ENCODE measurements at places on chromosomes 2 and 18.

DNA sequence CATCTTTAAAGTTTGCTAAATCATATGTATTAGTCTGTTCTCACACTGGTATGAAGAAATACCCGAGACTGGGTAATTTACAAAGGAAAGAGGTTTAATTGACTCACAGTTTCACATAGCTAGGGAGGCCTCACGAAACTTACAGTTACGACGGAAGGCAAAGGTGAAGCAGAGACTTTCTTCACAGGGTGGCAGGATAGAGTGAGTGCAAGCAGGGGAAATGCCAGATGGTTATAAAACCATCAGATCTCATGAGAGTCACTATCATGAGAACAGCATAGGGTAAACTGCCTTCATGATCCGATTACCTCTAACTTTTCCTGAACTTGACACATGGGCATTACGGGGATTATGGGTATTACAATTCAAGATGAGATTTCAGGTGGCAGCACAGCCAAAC, 1075.2 kb upstream of the NRXN1 start:
- no peaks in the 10 kb centered on the region for H3K27me3 ChIP-seq
- no peak for DNase-seq
- no peaks in the 10 kb centered on the region for H3K4me1 ChIP-seq
- no peak overlapping the region for H3K4me3 ChIP-seq
- no peak overlapping the region for H3K27ac ChIP-seq

DNA sequence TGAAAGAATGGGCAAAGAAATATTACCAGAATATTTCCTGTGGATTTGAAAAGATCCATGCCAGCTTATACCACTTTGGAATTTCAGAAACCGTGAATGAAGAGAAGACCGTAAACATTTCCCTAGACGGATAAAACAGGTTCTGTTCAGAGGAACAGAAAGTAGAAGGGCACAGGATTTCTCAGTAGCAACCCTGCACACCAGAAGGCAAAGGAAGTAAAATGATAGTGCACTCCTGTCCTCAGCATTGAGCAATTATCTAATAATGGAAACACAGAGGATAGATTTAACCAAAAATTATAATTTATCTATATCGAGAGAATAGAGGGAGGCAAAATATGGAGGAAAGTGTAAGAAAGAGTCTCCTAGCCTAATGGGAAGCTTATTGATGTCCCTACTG, 87.0 kb upstream of the ITGA6 start:
- H3K4me3 ChIP-seq = peak overlapping the region; percentile 46
- H3K27me3 ChIP-seq = peaks cover 5% of the 10 kb centered on the region
- no peak for DNase-seq
- peaks cover 19% of the 10 kb centered on the region for H3K4me1 ChIP-seq
- H3K36me3 ChIP-seq = no peaks in the 10 kb centered on the region
- peak overlapping the region; percentile 3 for H3K27ac ChIP-seq

DNA sequence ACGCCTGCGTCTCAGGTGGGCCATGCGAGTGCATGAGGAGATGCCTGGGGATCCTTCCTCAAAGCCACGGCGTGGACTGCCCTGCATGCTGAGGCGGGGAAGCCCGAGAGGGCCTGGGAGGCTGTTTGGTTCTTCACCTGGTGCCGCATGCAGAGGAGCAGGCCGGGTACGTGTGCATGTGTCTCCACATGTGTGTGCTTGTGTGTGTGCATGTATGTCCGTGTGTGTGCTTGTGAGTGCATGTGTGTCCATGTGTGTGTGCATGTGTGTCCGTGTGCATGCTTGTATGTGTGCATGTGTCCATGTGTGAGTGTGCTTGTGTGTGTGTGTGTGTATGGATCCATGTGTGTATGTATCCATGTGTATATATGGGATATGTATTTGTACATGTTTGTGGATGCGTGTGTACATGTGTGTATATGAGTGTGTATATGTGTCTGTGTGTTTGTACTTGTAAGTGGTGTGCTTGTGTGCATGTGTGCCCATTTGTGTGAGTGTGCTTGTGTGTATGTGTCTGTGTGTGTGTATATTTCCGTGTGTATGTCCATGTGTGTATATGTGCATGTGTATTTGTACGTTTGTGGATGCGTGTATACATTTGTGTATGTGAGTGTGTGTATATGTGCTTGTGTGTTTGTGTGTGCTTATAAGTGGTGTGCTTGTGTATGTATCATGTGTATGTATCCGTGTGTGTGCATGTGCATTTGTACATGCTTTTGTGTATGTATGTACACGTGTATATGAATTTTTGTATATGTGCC, 79.0 kb downstream of the PTGR3 start:
- H3K4me1 ChIP-seq = no peaks in the 10 kb centered on the region
- H3K36me3 ChIP-seq = no peaks in the 10 kb centered on the region
- DNase-seq = no peak
- H3K27ac ChIP-seq = no peak overlapping the region
- no peak overlapping the region for H3K4me3 ChIP-seq

DNA sequence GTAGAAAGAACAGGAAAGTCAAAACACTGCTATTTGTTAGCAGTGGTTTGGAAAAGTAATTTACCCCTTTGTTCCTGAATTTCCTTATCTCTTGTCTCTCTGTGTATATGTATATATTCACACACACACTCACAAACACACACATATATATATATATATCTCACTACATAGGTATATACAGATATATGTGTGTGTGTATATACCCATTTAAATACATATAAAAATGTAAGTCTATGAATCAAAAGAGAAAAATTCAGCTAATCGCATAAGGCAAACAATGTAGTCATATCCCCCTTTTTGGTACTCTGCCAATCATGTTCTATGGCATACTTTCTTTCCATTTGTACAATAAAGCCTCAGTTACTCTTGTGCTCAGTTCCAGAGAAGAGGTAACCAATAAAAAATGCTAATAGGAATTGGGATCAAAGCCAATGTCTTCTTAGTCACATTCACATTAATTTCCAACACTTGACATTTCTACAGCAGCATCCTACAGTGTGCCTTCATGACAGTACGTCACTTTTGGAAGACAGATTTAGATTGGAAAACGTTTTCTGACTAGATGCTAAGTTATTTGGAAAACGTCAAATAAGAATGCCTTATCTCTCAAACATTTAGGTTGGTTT, 94.6 kb downstream of the MC4R start:
- DNase-seq = no peak
- no peaks in the 10 kb centered on the region for H3K4me1 ChIP-seq
- H3K4me3 ChIP-seq = no peak overlapping the region
- no peak overlapping the region for H3K27ac ChIP-seq

- H3K27ac ChIP-seq = no peak within 1 kb of the TSS
- peaks cover 7% of the 10 kb centered on the region for H3K4me1 ChIP-seq
- peaks cover 10% of the 10 kb centered on the region for H3K27me3 ChIP-seq
- H3K36me3 ChIP-seq = no peaks in the 10 kb centered on the region
- peak within 1 kb of the TSS; percentile 24 for H3K4me3 ChIP-seq
Measured at GRCh38 chr2:187554011-187554703, at the start of gene TFPI. TFPI (minus strand) TSS chr2:187554435; CDS start chr2:187503768, 50,667 bp downstream.

DNA sequence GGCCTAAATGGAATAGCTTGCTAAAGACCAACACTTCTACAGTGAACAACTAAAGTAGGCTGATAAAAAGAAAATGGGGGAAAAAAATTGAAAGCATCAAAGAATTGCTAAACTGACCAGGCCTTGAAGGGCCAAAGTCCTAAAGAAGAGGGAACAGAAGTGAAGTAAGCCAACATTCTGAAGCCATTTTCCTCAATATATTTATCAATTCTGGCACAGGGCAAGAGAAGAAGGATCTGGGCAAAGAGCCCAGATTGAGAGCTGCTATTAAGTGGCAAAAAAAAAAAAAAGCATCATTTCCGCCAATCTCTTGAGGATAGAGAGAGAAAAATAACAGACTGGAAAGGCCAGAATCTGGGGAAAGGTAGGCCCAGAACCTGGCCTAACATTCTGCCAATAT, 25.7 kb downstream of the FANCL start:
- no peaks in the 10 kb centered on the region for H3K27me3 ChIP-seq
- DNase-seq = no peak
- no peak overlapping the region for H3K27ac ChIP-seq
- H3K36me3 ChIP-seq = peaks cover 62% of the 10 kb centered on the region

GRCh38 chr2:229071292-229071976, 199.7 kb downstream of the PID1 start:
- H3K27me3 ChIP-seq = no peaks in the 10 kb centered on the region
- DNase-seq = no peak
- no peak overlapping the region for H3K27ac ChIP-seq
- no peaks in the 10 kb centered on the region for H3K4me1 ChIP-seq
- H3K4me3 ChIP-seq = no peak overlapping the region
- H3K36me3 ChIP-seq = no peaks in the 10 kb centered on the region

DNA sequence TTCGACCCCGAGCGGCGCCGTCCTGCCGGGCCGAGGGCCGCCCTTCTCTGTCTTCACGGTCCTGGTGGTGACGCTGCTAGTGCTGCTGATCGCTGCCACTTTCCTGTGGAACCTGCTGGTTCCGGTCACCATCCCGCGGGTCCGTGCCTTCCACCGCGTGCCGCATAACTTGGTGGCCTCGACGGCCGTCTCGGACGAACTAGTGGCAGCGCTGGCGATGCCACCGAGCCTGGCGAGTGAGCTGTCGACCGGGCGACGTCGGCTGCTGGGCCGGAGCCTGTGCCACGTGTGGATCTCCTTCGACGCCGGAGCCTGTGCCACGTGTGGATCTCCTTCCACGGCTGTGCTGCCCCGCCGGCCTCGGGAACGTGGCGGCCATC, 45.0 kb downstream of the DDX18 start:
- H3K27me3 ChIP-seq = peaks cover under 1% of the 10 kb centered on the region
- no peak for DNase-seq
- no peaks in the 10 kb centered on the region for H3K36me3 ChIP-seq
- no peaks in the 10 kb centered on the region for H3K4me1 ChIP-seq

GRCh38 chr18:28045176-28045810, 131.6 kb downstream of the CDH2 start:
- H3K4me3 ChIP-seq = no peak overlapping the region
- H3K36me3 ChIP-seq = no peaks in the 10 kb centered on the region
- no peak overlapping the region for H3K27ac ChIP-seq
- H3K4me1 ChIP-seq = no peaks in the 10 kb centered on the region
- no peak for DNase-seq

- H3K27me3 ChIP-seq = no peaks in the 10 kb centered on the region
- H3K36me3 ChIP-seq = peaks cover 14% of the 10 kb centered on the region
- H3K4me1 ChIP-seq = peaks cover 25% of the 10 kb centered on the region
- H3K27ac ChIP-seq = no peak overlapping the region
- H3K4me3 ChIP-seq = no peak overlapping the region
Measured at GRCh38 chr2:241764275-241765241, 12.1 kb upstream of the GAL3ST2 start.

- H3K27me3 ChIP-seq = peaks cover 28% of the 10 kb centered on the region
- DNase-seq = no peak
- H3K4me1 ChIP-seq = peaks cover 22% of the 10 kb centered on the region
- H3K4me3 ChIP-seq = no peak overlapping the region
- no peak overlapping the region for H3K27ac ChIP-seq
Measured at GRCh38 chr2:128370468-128371247, 52.0 kb upstream of the HS6ST1 start.

DNA sequence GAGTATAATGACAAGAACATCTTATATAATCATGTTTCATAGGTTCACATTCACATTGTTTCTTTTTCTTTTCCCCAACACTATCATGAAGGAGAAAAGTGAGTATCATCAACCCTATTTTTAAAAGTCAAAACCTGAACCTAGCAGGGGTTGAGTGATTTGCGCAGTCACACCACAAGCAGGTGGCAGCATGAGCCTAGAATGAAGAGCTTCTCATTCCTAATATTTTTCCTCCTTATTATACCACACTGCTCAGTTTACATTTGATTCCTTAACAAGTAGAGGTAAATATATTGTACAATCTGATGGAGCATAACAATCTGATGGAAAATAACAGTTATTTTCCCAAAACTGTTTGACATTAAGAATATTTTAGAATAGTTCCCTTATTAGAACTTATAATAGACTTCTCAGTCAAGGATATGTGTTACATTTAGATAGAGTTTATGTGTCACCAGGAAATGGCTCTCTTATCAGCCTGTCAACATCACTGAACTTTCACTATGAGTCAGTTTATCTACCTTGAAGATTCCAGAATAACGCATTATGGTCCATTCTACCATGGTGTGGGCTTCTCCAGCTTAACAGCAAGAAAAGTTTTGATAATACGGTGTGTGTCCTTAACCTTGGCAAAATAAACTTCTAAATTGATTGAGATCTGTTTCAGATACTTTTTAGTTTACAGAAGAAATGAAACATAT, 119.5 kb downstream of the NEB start:
- DNase-seq = no peak
- peaks cover 6% of the 10 kb centered on the region for H3K36me3 ChIP-seq
- H3K27ac ChIP-seq = peak overlapping the region; percentile 73
- H3K4me3 ChIP-seq = no peak overlapping the region
- H3K27me3 ChIP-seq = no peaks in the 10 kb centered on the region
- H3K4me1 ChIP-seq = peaks cover 18% of the 10 kb centered on the region

GRCh38 chr2:223920109-223920508, 25.0 kb downstream of the WDFY1 start:
- H3K27ac ChIP-seq = no peak overlapping the region
- no peak overlapping the region for H3K4me3 ChIP-seq
- DNase-seq = no peak
- no peaks in the 10 kb centered on the region for H3K4me1 ChIP-seq

- no peak overlapping the region for H3K27ac ChIP-seq
- H3K4me3 ChIP-seq = no peak overlapping the region
- no peak for DNase-seq
- no peaks in the 10 kb centered on the region for H3K4me1 ChIP-seq
Measured at GRCh38 chr2:23419171-23420090, 34.5 kb downstream of the KLHL29 start.

DNA sequence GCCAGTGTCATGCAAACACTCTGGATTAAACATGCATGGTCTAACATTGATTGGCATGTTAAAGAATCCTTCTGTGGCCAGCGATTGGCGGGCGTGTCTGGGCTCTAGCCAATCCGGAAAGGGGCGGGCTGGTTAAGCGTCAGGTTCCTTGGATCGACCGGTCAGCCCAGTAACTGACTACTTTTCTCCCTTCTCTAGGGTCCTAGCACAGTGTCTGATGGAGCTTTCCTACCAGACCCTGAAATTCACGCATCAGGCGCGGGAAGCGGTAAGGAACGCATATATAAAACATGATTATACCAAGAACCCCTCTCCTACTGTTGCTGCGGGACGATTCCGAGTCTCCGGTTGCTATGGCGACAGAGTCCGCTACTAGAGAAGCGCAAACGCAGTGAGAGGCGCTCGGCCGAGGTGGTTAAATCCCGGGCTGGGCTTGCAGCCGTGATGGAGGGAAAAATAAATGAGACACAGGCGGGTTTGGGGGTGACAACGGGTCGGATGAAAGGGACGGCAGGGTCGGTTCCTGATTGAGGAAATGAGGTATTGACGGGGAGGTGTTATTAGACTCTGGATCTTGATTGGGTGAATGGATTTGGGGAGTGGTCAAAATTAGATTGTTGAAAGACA, 29.4 kb downstream of the KATNAL2 start:
- no peak overlapping the region for H3K27ac ChIP-seq
- H3K4me1 ChIP-seq = no peaks in the 10 kb centered on the region
- H3K36me3 ChIP-seq = no peaks in the 10 kb centered on the region
- peak; percentile 71 for DNase-seq

Measured in activated CD8-positive, alpha-beta T cell treated with anti-CD3 and anti-CD28 coated beads, Interleukin-2, amount 10 ng/mL, durations not matched to agents 7 days and 5 days (primary cell).